ENCODE measurements at places on chromosomes 12 and 14.

DNA sequence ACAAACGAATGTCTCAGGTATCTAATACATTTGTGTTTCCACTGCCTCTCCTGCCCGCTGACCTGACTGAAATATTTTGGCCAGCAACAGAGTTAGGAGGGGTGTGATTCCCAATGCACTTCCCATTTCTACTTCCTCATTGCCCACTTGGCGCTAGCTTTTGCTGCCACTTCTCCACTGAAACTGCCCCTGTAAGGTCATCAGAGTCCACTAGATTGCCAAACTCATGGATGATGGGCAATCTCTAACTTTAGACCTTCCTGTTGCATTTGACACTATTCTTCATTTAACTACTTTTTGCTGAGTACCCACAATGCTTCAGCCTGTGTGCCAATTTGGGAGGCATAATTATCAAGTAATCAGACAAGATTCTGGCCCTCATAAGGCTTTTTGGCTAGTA is 40.8 kb downstream of the GPR65 start:
- DNase-seq: no peak

DNA sequence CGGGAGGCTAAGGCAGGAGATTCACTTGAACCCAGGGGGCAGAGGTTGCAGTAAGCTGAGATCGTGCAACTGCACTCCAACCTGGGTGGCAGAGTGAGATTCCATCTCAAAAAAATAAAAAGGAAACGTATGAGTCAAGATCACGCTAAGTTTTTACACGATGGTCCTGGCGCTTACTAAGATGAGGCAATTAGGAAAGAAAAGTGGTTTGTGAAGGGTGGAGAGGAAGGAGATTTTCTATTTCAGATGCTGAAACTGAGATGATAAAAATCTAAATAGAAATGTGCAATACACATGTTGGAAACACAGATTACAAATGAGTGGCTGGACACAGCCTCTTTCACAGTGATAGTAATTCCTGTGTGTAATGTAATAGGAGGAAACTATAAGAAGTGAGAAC is 63.2 kb downstream of the KDM5A start:
- no peak for DNase-seq

- no peak for DNase-seq
Observed at GRCh38 chr12:4769073-4769472, 48.9 kb downstream of the GALNT8 start.

- DNase-seq: no peak
Observed at GRCh38 chr12:124893792-124894516, 20.5 kb downstream of the UBC start.

GRCh38 chr12:103455020-103455763 is 40.6 kb downstream of the C12orf42 start:
- DNase-seq: no peak

DNA sequence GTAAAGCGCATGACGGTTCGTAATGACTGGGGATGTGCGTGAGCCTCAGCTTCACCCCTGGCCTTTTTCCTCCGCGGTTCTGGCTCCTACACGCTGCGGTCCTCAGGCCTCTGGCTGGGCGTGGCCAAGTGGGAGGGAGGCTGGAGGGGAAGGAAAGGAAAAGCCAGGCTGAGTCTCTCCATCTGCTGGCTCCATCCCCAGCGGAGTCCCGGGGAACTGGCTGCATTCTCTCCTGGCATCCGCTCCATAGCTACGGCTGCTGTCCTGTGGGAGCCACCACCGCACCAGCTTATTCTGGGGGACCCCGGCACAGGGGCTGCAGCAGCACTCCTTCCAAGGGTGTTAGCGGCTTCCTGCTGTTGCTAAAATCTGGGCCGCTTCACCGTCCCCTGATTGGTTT is 68.2 kb upstream of the SLC24A4 start:
- DNase-seq: peak; percentile 12

GRCh38 chr12:53230108-53230845 is 1.7 kb downstream of the RARG start:
- no peak for DNase-seq

DNA sequence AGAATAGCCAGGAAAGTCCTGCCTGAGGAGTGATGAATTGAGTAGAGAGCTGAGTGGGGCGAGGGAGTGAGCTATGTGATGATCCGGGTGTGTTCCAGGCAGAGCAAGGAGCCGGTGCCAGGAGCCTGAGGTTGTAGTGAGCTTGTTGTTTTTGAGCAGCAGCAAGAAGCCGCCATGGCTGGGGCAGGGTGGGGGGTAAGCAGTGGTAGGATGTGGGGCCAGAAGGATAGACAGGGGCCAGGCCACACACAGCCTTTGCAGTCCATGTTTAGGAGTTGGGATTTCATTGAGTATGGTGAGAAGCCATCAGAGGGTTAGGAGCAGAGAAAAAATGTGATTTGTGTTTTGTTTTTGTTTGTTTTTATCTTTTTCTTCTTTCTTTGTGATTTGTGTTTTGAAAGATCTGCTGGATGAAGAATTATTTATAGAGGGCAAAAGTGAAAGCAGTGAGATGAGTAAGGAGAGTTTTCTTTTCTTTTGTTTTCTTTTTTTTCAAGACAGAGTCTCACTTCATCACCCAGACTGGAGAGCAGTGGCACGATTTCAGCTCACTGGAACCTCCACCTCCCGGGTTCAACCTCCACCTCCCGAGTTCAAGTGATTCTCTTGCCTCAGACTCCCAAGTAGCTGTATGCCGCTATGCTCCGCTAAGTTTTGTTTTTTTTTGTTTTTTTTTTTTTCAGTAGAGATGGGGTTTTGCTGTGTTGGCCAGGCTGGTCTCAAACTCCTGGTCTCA is 92.3 kb upstream of the BCAT1 start:
- no peak for DNase-seq

DNA sequence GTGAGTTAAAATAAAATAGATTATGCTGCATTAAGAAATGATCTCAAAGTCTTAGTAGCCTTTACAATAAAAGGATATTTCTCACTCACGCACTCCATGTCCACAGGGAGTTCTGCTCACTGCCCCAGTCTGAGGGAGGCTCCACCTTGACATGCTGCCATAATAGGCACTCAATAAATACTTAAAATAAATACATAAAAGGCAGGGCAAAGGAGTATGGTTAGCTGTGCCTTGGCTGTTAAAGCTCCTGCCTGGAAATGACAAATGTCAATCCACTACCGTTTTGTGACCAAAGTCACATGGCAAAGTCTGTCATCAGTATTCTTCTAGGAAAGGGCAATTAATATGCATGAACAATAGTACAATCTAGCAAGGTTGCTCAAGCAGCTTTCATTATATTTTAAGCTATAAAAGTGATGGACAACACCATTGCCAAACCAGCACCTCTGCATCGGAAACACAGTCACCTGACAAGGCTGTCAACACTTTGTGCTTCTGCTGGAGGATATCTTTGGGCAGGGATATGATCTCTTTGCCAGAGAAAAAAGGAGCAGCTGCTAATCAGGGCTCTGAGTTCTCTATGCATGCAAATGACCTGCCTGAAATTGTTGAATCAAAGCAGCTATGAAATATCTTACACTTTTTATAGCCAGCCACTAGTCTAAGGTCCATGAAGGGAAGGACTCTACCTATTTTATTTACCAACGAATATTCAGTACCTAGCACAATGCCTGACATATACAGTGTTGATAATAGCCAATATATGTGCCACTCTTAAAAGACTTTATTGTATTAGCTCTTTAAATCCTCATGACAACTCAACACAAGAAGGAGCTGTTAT is 90.1 kb downstream of the PTPRR start:
- no peak for DNase-seq

DNA sequence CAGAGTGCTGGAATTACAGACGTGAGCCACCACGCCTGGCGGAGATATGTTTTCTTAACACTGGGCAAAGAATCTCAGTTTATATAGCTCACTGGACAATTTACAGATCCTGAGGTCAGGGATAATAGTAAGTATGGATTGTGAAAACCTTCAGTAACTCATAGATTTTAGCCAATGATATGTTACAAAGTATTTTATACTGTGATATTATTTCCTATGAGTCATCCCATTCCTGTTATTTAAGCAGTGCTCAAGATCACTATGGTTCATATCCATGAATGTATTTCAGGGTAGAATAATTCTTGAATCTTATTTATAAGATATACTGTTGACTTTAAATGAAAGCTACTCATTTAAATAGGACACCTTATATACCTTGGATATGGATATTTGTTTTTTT is 107.2 kb downstream of the RAD51B start:
- no peak for DNase-seq

DNA sequence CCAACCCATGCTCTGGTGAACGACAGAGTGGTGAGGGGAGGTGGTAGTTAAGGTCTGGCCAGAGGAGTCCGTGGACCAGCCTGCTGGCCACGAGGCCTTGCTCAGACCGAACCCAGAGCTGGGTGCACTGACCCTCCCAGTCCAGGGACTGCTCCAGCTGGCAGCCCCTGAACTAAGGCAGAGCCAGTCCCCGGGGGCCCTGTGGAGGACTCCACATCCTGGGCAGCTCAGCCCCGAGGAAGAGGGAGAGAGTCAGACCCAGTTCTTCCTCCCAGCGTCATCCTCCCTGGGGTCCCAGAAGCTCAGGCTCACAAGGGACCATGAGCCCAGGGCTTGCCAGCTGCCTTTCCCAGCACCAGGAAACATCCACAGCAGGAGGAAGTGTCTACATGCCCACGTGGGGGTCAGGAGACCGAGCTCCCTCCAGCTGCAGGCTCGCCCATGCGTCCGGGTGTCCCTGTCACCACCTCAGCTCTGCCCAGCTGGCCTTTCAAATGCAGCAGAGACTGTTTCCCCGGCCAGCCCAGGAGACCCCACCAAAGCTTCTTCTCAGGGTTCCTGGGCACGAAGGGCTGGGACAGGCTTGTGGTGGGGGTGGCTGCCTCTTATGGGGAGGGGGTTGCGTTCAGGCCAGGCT is 194.4 kb downstream of the KIF26A start:
- no peak for DNase-seq

- no peak for DNase-seq
Observed at GRCh38 chr14:68607867-68608573, 184.8 kb downstream of the ZFP36L1 start.

- no peak for DNase-seq
Observed at GRCh38 chr14:76651410-76652055, 109.7 kb upstream of the VASH1 start.

DNA sequence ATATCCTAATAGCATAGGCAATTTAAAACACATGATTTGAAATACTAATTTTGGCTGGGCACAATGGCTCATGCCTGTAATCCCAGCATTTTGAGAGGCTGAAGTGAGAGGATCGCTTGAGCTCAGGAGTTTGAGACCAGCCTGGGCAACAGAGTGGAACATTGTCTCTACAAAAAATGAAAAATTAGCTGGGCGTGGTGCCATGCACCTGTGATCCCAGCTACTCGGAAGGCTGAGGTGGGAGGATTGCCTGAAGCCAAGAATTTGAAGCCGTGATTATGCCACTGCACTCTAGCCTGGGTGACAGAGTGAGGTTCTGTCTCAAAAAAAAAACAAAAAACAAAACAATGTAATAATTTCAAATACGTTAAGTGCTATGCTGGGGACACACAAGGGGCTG is 83.3 kb downstream of the SSPN start:
- DNase-seq: no peak

DNA sequence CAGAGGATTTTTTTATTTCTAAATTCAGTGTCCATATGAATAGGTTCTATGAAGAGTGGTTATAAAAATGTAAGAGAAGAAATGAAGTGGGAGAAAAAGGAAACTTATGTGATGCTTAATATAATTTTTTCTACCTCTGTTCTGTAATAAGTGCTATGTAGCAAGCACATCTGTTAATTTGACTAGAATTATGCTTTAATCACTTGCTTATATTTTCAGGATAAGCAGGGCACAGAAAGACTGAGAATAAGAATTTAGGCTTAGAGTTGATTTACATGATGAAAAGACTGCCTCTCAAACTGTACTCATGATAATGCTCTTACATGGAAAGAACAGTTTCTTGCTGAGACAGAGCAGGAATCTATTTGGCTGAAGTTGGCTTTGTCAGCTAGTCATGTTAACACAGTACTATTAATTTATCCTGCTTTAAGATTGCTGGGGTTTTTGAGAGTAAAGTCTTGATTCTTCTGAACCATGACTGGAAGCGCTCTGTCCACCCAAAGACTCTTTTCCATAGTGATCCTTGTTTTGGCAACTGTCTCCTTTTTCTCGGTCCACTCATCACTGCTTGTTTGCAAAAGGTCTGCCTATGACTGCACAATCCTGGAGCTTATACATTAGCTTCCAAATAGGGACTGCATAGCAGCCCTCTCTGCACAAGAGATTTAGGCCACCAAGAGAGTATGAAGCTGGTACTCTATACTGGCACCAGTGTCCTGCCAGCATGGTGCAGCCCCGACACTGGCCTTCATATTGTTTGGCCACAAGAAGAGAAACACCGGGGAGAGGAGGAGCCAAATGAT is 98.8 kb downstream of the AKAP6 start:
- DNase-seq: no peak

DNA sequence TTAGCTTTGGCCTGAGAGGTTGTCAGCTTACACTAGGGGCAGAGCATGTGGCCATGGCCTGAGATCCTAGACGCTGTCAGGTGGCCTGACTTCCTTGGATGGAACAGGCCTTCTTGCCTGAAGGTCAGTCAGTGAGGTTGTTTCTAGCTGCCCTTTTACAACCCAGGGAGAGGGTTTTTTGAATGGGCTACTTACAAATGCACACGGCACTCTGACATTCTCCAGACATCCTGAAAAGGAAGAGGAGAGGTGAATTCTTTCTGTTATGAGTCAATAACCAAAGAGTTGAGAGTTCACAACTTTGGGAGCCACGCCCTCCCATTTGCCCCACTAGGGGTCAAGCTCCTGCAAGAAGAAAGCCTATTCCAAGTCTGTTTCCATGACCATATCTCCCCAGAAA is 7.8 kb downstream of the KRT76 start:
- no peak for DNase-seq

- no peak for DNase-seq
Observed at GRCh38 chr14:68695326-68695768, 97.5 kb downstream of the ZFP36L1 start.

GRCh38 chr12:45701296-45701695 is 28.2 kb upstream of the ARID2 start:
- DNase-seq: no peak

DNA sequence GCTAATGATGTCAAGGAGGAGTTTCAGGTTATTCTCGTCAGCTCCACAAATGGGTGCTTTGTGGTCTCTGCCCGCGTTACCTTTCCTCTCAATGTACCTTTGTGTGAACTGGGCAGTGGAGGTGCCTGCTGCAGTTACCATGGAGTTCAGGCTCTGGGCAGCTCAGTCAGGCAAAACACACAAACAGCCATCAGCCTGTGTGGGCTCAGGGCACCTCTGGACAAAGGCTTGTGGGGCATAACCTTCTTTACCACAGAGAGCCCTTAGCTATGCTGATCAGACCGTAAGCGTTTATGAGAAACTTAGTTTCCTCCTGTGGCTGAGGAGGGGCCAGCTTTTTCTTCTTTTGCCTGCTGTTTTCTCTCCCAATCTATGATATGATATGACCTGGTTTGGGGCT is 16.7 kb upstream of the PAPLN start:
- no peak for DNase-seq

Data from iPS DF 19.7 (cell line).